ENCODE measurements at places on chromosomes 7 and 10. TPM values are rescaled to one million over a fixed set of nuclear protein-coding genes. Genes with fewer than 3 reads are reported as not detected.

AKR1D1 gene
- polyA plus RNA-seq, result not detected

WDFY4 gene
- 2.1 TPM for polyA plus RNA-seq

GPR15LG gene
- not detected for polyA plus RNA-seq

HGF gene
- 2.6 TPM for polyA plus RNA-seq

PLCE1 gene
- polyA plus RNA-seq, result 0.93 TPM

CPED1 gene
- 0.92 TPM for polyA plus RNA-seq

PPP1R3C gene
- 9.7 TPM for polyA plus RNA-seq

CREB5 gene
- polyA plus RNA-seq, result 1.3 TPM
